ENCODE measurements at places on chromosomes 13 and 19.

- no peak for DNase-seq
These were observed 10.9 kb downstream of the PRAM1 start for GRCh38 chr19:8491574-8491973.

GRCh38 chr19:5116292-5116691 is 147.4 kb downstream of the KDM4B start:
- DNase-seq: no peak

- no peak for DNase-seq
These were observed 873.0 kb downstream of the OLFM4 start for GRCh38 chr13:53901593-53901992.

- DNase-seq: no peak
These were observed 36.0 kb upstream of the SLC7A10 start for GRCh38 chr19:33261511-33262189.

DNA sequence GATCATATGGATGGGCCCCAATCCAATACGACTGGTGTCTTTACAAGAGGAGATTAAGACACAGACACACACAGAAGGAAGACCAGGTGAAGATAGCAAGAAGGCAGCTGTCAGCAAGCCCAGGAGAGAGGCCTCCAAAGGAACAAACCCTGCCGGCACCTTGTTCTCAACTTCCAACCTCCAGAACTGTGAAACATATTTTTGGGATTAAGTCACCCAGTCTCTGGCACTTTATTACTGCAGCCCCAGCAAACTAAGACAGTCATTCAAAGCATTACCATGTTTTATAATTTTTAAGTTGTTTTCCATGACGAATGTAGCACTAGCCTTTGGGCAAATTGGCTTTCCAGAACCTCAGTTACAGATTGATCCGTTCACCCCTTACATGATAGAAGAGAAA is 11.3 kb downstream of the STARD13 start:
- no peak for DNase-seq

- DNase-seq: no peak
These were observed 619 bp downstream of the MED16 start for GRCh38 chr19:892243-892893.

Data from effector memory CD4-positive, alpha-beta T cell (primary cell).